GM23248 (cell line): ENCODE measurements at places on chromosomes 2 and 18. TPM values are rescaled to one million over a fixed set of nuclear protein-coding genes. Genes with fewer than 3 reads are reported as not detected.

The ERFE gene
- polyA plus RNA-seq = 0.41 and 0.79 TPM in 2 replicates

The SERPINB7 gene
- polyA plus RNA-seq = 12.5 and 13.8 TPM in 2 replicates

The CCDC74B gene
- 8.0 and 10.8 TPM in 2 replicates for polyA plus RNA-seq

The CDH2 gene
- 103 and 107 TPM in 2 replicates for polyA plus RNA-seq

DNA sequence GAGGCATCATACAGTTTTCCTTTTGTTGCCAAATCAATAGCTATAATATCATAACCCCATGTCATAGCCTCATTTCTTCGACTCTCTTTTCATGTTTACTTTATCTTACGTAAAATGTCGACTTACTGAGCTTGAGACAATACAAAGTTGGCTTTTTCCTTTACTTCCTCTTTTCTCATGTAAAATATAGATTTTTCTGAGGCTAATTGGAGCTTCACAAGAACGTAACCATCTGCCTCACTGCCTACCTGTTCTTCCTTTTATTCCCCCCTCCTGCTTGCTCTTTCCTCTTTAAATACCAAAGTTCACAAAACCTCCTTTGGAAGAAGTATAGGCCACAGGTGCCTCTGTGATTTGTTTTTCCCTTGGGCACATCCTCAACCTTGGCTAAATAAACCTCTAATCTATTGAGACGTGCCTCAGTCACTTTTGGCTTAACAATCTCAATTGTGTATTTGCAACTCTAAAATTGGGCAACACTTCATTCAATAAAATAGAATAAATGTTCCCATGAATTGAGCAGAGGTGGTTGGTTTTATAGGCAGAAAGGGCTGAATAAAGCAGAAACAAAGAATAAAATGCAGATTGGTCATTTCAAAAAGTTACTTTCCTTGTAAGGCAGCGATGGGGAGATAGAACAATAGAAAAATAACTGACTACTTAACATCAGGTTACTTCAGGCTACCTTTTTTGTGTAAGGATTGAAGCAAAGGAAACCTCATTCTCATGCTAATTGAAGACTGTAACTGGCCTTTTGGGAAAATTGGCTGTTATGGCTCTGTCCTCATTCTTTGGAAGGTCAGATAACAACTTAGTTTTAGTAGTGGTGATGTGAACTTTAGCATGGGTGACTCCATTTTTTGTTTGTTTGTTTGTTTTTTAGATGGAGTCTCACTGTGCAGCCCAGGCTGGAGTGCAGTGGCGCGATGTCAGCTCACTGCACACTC is 21.3 kb downstream of the COMMD1 start:
- no peak for DNase-seq

The POMC gene
- polyA plus RNA-seq = 3.3 and 3.6 TPM in 2 replicates

GRCh38 chr2:121595012-121595891 is 54.0 kb downstream of the CLASP1 start:
- DNase-seq = no peak

GRCh38 chr2:33620-34019 is 12.7 kb downstream of the FAM110C start:
- DNase-seq = no peak

GRCh38 chr18:62585274-62586150 is 62.7 kb downstream of the ZCCHC2 start:
- no peak for DNase-seq

- DNase-seq = peak; percentile 36
These were observed 12.0 kb upstream of the BCL11A start for GRCh38 chr2:60565472-60565871.

DNA sequence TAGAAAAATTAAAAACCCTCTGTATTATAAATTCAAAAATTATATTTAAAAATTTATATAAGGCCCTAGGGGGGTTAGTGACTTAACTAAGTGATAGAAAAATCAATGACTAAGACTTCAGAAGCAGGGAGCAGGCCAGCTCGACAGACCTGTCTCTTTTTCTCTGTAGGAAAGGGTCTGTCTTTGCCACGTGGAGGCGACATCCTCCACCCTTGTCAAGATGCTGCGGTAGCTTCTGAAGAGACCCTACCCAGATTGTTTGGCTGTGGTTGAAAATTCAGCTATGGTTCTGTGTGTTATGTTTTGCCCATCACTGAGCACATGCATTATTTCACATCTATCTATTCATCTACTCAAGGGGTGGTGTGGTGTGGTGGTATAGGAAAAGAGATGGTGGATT is 8.2 kb upstream of the SLC4A3 start:
- no peak for DNase-seq

DNA sequence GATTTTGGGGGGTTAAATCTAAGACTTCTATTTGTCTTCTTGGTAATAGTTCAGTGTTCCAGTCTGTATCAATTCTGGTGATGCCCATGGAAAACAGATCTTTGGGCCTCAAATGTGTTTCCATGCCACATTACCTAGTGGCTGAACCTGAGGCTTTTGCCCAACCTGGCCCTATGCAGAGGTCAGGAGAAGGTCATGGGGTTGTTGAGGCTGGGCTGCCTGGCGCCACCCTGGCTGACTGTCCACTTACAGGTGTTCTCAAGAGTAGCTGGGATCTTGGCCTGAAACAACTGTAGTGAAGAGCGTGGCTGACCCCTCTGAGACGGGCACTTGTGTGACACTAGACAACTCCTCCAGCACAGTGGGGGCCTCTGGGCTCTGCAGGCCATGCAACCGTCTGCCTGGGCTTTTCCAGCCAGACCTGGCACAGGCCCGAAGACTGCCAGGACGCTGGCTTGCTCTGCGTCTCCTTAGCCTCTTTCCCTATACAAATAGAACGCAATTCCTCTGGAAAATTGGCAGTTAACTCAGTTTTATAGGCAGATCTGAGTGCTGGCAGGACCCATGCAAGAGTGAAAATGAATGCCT is 127.8 kb downstream of the TRIM43 start:
- no peak for DNase-seq

The RBBP8 gene
- polyA plus RNA-seq = 26.9 and 27.1 TPM in 2 replicates

The CD8B2 gene
- polyA plus RNA-seq = not detected in 2 replicates

DNA sequence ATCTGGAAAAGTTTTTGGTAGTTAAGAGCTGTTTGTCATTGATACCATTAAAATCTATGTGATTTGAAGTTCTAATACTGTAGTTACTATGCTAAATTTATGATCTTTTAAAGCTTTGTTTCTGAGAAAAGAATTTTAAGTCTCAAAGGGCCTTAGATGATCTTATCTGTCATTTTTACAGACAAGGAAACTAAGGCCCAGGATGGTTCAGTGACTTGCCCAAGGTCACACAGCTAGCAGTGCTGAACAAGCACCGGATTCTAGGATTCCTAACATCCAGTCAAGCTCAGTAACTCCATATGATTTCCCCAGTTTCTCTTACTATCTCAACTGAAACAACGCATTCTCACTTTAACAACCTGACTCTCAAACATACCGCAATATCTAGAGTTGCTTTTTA is 37.7 kb downstream of the PELI1 start:
- DNase-seq = no peak

GRCh38 chr2:171390941-171391516 is 42.8 kb downstream of the METTL8 start:
- DNase-seq = peak; percentile 69

The CNGA3 gene
- 0.20 and 0.30 TPM in 2 replicates for polyA plus RNA-seq

The MYOM1 gene
- polyA plus RNA-seq = 0.42 and 0.64 TPM in 2 replicates

The NXPH2 gene
- not detected in 2 replicates for polyA plus RNA-seq

- no peak for DNase-seq
These were observed 13.6 kb upstream of the ICA1L start for GRCh38 chr2:202885190-202885589.

The KRCC1 gene
- 33.1 and 35.4 TPM in 2 replicates for polyA plus RNA-seq

DNA sequence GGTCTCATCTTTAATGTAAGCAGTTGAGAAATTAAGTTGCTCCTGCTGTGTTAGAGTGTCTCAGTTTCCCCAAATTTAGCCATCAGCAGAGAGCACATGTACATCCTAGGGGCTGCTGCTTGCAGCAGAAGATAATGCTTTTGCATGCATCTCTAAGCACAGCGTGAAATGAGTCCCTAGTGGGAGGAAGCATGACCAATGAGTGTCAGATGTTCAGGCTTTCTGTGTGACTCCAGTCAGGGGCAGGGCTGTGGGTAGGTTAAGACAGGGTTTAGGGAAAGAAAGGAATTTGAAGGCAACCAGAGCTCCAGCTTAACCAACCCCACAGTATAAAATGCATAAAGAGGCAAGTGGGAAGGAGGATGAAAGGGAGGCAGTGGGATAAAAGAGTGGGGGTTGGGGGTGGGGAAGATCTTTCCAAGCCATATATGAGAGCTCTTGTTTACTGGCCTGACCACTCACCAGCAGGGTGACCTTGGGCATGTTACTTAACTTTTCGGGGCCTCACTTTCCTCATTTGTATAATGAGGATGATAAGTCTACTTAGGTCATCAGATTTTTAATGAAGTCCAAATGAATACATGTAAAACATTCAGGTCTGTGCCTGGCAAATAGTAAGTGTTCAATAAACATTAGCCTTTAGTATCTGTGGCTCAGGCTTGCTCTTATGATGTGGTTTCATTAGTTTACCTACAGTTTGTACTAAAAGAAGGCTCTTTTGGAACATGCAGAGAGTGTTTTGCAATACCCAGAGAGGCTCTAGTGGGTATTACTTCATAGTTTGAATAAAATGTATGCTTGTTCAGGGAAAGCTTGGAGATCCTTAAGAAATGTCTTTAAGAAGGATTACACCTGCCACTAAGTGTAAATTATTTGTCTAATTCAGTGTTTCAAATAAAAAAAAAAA is 42.7 kb upstream of the PELI1 start:
- DNase-seq = peak; percentile 6

DNA sequence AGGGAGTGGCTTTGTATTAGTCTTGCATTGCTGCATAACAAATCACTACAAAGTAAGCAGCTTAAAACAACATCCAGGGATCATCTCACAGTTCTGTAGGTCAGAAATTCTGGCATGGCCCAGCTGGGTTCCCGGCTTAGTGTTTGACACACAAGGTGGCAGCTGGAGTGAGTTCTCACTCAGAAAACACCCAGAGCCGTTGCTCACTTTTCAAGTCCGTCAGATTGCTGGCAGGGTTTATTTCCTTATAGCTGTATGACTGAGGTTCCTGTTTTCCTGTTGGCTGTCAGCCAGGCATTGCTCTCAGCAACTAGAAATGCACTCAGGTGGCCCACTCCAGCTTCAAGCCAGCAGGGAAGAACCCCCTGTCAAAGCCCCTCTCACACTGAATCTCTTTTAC is 324.1 kb downstream of the CCDC178 start:
- no peak for DNase-seq

- no peak for DNase-seq
These were observed 53.5 kb downstream of the NXPH2 start for GRCh38 chr2:138726681-138727080.

DNA sequence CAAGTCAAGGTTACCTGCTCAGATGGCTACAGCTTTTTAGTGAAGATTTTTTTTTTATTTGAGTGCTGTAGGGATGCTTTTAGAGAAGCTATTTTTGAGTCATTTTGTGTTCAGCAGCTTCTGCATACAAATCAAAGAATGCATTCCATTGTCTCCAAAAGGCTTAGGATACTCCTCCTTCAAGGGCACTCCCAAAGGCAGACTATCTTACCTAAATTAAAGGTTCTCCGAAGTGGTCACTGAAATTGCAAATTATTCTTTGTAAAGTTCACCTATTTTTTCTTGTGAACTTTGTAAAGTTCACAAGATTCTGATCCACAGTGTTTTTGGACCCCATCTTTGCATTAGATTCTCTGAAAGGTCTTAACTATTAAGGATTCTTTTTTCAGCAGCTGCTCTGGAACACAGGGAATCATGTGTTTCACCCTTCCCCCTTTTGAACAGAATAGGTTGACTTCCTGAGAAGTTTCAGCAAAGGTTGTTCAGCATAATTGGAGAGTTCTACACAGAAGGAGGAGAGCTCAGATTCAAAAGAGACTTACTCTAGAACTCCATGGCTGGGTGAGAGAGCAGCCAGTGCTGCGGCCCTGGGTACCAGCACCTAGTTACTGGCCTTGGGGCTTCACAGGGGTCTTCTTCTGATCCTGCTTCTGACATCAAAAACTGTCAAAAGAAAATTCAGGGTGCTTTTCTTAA is 14.5 kb downstream of the CLIP4 start:
- peak; percentile 54 for DNase-seq

DNA sequence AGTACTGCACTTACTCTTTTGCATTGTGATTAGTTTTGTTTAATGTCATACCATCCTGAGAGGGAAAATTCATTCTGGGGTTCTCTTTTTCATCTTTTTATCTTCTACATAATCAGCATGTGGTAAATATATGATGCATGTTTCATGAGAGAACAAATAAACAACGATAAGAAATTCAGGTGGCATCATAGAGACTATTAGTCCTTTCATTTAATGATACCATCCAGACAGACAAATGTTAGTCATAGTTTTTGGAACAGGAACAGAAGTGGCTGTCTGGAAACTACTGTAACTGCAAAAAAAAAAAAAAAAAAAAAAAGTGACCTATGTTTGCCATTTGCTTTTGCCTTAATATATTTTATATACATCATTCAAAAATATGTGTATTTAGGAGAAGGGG is 761.0 kb downstream of the EPHA4 start:
- DNase-seq = peak; percentile 41

The UGT1A8 gene
- not detected in 2 replicates for polyA plus RNA-seq

The REG3G gene
- not detected in 2 replicates for polyA plus RNA-seq

GRCh38 chr18:37265382-37265781 is 300.2 kb downstream of the CELF4 start:
- no peak for DNase-seq

The ANO7 gene
- polyA plus RNA-seq = 2.6 TPM in 2 replicates

DNA sequence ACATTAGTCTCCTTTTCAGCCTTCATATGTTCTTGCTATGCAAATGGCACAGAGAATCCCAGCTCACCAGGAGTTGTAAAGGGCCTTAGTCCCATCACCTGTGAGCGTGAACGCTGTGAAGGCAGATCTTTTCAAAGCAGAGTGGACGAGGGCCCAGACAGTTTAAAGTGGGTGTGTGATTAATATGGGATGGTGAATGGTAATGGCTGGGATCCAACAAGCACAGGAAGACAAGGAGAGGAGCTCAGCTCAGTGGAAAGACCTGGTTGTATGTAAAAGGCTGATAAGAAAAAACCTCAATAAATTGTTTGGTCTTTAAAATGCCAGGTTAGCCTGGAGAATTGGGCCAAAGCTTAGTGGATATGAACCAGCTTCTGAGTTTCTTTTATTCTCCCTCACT is 326.2 kb downstream of the NYAP2 start:
- DNase-seq = no peak

- no peak for DNase-seq
These were observed 409.3 kb upstream of the KCNH7 start for GRCh38 chr2:163247847-163248220.

- DNase-seq = no peak
These were observed 131.1 kb downstream of the RBMS1 start for GRCh38 chr2:160362541-160362940.

The TCF23 gene
- not detected in 2 replicates for polyA plus RNA-seq

DNA sequence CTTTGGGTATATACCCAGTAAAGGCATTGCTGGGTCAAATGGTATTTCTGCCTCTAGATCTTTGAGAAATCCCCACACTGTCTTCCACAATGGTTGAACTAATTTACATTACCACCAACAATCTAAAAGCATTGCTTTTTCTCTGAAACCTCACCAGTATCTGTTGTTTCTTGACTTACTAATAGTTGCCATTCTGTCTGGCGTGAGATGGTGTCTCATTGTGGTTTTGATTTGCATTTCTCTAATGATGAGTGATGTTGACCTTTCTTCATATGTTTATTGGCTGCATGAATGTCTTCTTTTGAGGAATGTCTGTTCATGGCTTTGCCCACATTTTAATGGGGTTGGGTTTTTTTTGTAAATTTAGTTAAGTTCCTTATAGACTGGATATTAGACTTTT is 382.6 kb upstream of the ZNF804A start:
- DNase-seq = no peak

The FBLN7 gene
- polyA plus RNA-seq = 1.6 and 1.8 TPM in 2 replicates

- peak; percentile 87 for DNase-seq
These were observed 77.2 kb downstream of the NEURL3 start for GRCh38 chr2:96427917-96428316.

GRCh38 chr2:217331523-217332416 is 471.9 kb upstream of the TNP1 start:
- peak; percentile 61 for DNase-seq

- DNase-seq = no peak
These were observed 77.1 kb downstream of the MBOAT2 start for GRCh38 chr2:8926356-8926755.
